M059J (cell line): ENCODE measurements at places on chromosomes 2 and 18.
A peak's percentile ranks its signal among the peaks of the same experiment; 100 is the strongest.

- DNase-seq = peak; percentile 27
These were observed 28.1 kb downstream of the CEP192 start for GRCh38 chr18:13019301-13019700.

DNA sequence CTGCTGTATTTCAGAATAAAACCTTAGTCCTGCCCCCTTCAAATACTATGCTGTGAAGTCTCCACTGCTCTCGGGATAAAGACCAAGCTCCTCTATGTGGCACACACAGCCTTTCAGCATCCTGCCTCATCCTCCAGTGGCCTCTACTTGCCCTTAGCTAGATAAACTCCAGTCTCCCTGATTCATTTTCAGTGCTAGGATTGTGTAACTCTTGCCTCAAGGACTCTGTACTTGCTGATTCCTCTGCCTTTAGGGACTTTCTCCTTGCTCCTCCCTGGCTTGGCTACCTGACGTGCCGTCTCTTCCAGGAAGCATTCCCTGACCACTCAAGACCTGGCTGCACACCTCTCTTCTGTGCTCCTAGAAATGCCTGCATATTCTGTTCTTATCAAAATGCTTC is 416.7 kb downstream of the MTX2 start:
- DNase-seq = no peak

DNA sequence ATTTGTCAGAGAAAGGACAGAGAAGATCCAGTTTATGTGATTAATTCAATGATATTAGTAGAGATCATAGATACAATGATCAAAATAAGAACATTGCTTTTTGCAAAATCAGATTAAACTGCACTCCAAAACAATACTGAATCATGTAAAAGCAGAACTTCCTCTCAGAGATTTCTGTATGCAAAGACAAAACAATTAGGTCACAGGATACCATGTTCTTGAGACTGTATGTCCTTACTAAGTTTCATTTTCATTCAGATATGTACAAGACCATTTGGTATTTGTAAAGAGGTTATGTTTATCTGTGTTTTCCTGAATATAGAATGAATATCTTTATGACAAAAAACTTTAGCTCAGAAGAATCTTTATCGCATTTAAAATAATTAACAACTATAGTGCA is 161.8 kb downstream of the DLGAP1 start:
- DNase-seq = no peak

- DNase-seq = no peak
These were observed 184.5 kb upstream of the MSH6 start for GRCh38 chr2:47598476-47598875.

GRCh38 chr2:28094739-28095138 is 204.2 kb downstream of the BABAM2 start:
- DNase-seq = peak; percentile 26

- DNase-seq = no peak
These were observed 3.4 kb downstream of the REL start for GRCh38 chr2:60884800-60885199.

DNA sequence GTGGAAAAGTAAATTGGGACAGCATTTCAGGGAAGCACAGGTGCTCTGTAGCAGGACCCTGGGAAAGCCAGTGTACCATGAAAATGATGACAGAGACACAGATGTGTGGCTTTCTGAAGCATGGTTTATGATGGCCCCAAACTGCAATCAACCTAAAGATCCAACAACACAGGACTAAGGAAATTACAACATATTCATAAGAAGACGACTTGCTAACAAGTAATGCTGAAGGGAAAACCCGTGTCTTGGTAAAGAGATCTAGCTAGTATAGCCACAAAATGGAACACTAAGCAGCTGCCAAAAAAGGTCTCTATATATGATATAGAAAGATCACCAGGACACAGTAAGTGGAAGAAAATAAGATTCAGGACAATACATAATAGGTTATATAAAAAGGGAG is 53.2 kb downstream of the UXS1 start:
- DNase-seq = no peak

GRCh38 chr2:101754618-101755017 is 57.1 kb downstream of the MAP4K4 start:
- DNase-seq = peak; percentile 72

- DNase-seq = no peak
These were observed 110.5 kb upstream of the SCG2 start for GRCh38 chr2:223712642-223713041.

- no peak for DNase-seq
These were observed 87.7 kb upstream of the LPIN2 start for GRCh38 chr18:3100498-3101132.

- DNase-seq = no peak
These were observed 190.4 kb upstream of the CRIM1 start for GRCh38 chr2:36165132-36165531.

DNA sequence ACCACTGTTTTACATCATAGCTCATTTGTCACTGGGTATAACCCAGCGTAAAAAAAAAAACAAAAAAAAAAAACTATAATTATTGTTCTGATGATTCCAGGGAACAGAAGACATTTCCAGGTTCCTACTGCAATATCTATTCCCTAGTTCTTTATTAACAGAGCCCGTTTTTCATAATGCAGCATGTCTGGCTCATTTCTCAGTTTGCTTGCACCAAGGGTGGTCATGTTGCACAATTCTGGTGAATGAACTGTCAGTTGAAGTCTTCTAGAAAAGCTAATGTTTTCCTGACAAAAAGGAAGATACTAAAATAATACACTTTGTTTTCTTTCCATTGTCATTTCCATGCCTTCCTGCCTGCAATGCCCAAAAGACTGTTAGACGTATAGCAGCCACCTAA is 180.1 kb downstream of the RDH14 start:
- DNase-seq = no peak

DNA sequence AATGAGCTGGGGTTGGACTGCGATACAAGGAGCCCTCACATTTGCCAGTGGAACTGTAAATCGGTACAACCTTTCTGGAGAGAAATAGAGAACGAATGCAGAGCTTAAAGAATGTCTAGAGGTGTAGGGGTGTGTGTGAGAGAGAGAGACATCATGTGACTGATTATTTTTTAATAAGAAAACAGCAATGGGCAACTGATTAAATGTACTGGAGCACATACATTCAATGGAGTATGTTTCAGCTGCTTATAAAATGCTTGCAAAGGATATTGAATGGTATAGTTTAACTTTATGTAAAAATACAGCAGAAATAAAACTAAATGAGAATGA is 391 bp upstream of the TMEM17 start:
- no peak for DNase-seq

- DNase-seq = no peak
These were observed 139.0 kb downstream of the EHBP1 start for GRCh38 chr2:62844311-62845090.

DNA sequence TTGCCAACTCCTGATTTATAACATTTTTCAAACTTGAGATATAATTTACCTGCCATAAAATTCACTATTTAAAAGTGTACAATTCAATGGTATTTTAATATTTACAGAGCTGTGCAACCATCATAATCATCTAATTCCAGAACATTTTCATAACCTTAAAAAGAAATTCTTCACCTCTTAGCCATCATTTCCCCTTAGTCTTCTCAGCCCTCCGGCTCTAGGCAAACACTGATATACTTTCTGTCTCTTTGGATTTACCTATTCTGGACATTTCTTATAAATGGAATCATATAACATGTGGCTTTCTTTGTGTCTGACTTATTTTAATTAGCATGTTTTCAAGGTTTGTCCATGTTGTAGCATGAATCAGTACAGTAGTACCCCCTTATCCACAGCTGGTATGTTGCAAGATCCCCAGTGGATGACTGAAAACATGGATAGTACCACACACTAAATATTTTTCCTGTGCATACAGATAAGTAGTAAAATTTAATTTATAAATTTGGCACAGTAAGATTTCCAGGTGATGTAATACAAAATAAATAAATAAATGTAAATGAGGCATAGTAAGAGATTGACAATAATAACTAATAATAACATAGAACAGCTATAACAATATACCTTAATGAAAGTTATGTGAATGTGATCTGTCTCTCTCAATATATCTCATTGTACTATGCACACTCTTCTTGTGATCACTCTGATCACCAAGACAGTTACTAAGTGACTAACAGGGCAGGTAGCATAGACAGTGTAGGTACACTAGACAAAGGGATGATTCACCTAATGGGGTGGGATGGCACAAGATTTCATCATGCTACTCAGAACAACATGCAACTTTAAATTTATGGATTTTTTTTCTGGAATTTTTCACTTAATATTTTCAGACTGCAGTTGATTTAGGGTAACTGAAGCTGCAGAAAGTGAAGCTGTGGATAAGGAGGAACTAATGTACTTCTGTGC is 73.1 kb downstream of the RAB3GAP1 start:
- DNase-seq = peak; percentile 8

GRCh38 chr2:123453046-123453700 is 571.9 kb upstream of the CNTNAP5 start:
- DNase-seq = no peak

GRCh38 chr2:166373951-166374350 is 1.8 kb downstream of the SCN9A start:
- DNase-seq = peak; percentile 74

GRCh38 chr2:199216253-199216652 is 241.5 kb downstream of the SATB2 start:
- DNase-seq = no peak

GRCh38 chr2:208210688-208211451 is 21.0 kb upstream of the C2orf80 start:
- no peak for DNase-seq

GRCh38 chr2:10128420-10128819 is 5.9 kb downstream of the RRM2 start:
- DNase-seq = no peak

DNA sequence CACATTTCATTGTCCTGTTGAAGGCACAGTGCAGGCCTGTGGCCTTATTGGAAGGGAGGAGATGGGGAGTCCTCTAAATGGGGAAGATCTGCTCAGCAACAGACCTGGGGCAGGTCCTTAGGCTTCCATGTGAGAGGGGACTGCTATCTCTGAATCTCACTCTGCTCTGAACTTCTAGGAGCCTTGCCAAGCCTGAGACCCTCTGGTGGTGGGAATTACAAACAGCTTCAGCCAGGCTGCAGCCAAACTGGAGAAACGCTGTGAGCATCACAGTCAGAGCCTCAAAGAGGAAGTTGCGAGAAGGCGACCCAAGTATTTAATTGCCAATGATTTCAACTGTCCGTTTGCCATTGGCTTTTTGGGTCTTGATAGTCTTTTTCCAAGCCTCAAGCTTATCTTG is 66.8 kb upstream of the MC2R start:
- DNase-seq = no peak

DNA sequence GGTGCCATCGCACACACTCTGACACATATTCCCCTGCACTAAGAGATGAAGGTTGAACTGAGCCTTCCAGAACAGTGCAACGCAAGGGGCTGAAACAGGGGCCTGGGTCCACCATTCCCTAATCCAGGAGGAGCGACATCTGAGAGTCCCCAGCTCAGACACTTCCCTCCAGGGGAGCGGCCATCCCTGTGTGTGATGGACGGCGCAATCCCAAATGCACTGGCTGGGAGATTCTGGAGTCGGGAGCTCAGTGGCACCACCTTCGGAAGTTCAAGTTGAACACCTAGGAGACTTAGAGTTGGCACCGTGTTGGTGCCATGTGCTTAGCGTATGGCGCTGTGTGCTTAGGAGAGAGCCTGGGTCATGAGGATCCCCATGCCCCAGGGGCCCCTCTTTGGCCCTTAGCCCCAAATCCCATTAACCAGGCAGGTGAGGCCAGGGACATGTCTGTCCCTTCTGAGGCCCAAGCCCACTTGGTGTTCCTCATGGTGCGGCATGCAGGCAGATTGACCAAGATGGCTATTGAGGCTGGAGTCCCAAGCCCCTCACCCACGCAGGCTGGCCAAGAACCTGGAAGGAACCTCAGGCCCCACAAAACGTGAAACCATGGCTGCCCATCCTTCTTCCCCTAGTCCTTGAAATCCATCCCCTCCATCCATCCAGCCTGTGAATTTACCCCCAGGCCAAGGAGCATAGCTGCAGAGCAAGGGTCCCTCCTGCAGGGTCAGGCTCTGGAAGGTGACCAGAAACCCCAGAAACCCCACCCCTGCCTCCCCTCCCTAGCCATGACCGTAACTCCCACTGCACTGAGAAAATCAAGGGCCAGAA is 114.1 kb upstream of the OTOS start:
- DNase-seq = no peak

DNA sequence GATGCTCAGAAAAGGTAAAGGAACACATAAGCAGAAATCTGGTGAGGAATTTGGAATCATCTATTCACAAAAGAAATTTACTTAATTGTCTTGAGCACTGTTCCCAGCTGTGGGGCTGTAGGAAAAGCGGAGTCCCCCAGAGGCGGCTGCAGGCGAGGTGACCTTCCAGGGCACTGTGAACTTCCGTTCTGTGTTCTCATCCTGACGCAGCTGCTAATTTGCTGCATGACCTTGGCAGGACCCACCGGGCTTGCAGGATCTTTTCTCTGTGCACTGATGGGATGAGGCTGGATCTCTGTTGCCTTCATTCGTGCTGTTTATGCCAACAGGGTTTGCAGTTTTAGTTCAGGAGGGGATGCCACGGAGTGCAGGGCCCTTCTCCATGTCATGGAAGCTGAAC is 301.9 kb upstream of the MYT1L start:
- no peak for DNase-seq

GRCh38 chr2:240812721-240813120 is 7.3 kb downstream of the KIF1A start:
- DNase-seq = no peak

- DNase-seq = no peak
These were observed 84.6 kb upstream of the SPTBN1 start for GRCh38 chr2:54371460-54372065.

DNA sequence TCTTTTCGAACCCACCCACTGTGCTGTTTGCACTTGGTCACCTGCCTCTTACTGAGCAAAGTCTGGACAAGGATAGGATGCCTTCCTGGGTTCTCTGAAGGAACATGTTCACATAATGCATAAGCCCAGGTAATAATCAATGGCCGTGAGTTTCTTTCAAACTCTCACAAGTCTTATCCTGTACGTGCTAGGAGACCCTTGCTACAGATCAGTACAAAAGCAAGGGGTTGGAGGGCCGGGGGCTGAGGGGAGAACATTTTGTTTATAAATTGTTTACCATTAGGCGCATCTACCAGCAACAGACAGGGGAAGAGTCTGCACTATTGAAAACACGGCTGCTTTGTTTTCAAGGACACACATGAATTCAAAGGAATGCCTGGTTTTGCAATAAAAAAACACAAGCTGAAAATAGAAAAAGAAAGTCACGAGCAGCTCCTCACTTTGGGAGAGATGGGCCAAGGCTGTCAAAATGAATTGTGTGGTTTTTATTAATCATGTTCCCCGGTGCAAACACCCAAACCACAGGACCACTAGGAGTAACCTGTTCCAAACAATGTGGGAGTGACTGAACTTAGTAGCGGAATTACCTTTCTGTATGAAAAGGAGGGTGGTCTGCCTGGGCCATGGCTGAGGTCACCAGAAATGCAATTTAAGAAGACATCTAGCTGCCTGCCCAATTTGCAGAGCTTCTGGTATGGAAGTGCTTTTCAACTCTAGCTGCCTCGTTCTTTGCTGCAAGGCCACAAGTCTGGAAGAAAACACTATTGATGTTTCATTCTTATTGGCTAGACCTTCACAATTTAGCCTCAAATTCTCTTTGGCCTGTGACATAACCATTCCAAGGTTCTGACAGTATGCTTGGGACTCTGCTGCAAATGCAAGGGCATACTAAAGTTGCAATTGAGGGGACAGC is 73.5 kb downstream of the CCBE1 start:
- DNase-seq = peak; percentile 81

- no peak for DNase-seq
These were observed 275.6 kb upstream of the ZSWIM2 start for GRCh38 chr2:187124529-187124928.

GRCh38 chr2:50098242-50098641 is 933.7 kb downstream of the NRXN1 start:
- DNase-seq = no peak

- DNase-seq = no peak
These were observed 468.7 kb downstream of the PID1 start for GRCh38 chr2:228802181-228803071.
